ENCODE measurements at places on chromosomes 4 and X.

GRCh38 chr4:170700064-170700463, 610.3 kb upstream of the AADAT start:
- no peak for DNase-seq

DNA sequence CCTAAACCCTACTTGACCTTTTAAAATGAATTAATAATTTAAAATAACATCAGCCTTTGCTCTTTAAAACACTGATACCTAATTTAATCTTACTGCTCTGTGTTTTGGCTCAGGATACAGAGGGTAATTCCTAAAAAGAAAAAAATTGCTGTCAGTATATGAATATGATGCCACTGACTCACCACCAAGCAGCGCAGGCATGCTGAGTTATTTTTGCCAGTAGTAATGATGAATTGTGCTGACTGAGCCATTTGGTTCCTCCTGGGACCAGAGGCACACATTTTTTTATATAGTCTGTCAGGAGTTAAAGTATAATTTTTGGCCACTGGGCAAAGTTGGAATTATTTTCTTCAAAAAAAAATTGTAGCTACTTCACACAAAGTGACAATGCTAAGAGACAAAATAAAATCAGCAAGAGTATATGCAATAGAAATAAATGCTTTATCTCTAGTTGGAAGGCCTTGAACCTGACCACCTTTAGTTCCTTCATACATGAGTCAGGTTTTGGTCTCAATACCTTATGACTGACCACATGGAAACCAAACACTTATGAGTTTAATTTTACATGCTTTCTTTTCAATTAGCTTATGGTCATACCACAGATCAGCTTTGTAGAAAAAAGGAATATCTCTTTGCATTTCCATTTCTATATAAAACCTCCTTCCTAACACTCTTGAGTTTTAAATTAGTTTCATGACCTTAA, 115.1 kb downstream of the PPP3CA start:
- DNase-seq = no peak

- DNase-seq = no peak
Measured at GRCh38 chr4:76896048-76896447, 1.9 kb downstream of the SOWAHB start.

- DNase-seq = no peak
Measured at GRCh38 chrX:136889269-136889668, 8.7 kb upstream of the RBMX start.

- DNase-seq = peak; percentile 42
Measured at GRCh38 chr4:144646523-144647094, 653 bp downstream of the HHIP start.

- DNase-seq = no peak
Measured at GRCh38 chrX:105723966-105724735, 98.2 kb upstream of the NRK start.

DNA sequence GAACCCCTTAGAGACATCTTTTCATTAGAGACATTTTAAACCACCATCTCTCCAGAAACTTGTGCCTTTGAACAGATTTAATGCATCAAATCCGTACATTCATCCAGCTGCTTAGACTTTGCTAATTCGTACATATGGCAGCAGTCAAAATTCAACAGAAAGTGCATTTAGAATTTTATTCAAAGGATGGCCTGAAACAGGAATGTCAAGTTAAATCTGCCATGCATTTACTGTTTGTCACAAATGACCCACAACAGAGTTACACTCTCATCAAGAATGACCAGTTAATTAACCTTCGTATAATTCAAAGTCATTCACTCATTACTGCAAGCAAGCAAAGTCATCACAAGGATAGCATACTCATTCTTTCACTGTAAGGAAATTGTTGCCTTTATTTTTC, 284.3 kb downstream of the SLC7A11 start:
- no peak for DNase-seq

DNA sequence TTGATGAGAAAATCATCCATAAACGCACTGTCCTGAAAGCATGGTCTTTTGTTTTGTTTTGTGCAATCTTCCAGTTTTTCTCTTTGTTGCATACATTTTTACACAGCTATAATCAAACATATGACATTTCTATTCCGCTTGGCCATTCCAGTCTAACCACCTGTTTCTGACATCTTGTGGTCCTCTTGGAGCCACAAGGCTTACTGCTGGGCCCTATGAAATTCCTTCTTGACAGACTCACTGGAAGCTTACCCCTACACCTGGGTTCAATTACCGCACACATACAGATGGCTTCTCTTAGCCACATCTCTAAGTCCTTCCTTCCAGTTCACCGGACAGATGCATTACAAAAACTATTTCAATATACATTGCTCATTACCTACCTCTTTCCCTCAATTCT, 72.4 kb downstream of the PAPSS1 start:
- no peak for DNase-seq

DNA sequence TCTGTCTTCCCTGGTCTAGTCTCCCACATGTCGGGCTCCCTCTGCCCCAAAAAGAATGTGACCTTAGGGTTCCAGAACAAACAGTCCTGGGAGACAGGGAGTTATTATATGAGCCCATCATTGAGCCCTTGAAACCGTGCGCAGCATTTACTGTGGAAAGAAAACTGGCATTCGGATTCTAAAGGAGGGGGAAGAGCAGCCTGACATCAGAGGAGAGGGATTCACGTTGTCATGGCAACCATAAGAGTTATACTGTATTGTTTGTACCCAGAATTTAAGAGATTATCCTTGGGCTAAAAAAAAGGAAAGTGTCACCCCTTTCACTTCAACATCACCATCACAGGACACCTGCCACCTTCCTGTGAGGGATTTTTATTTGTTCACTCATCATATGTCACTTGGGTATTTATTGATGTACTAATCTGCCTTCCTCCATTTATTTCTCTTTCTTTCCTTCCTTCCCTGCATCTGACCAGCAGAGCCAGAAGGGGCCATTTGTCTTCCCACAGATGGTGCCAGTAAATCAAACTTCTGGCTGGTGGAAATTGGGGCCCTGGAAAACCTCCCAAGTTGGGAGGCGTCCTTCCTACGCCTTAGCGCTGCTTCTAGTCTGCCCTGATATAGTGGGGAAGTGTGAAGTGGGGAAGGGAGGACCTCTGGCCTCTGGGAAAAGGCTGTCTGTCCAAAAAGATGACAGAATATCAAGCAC, 64.9 kb upstream of the FRMPD3 start:
- DNase-seq = no peak

GRCh38 chr4:152936446-152937335, 568 bp downstream of the FHDC1 start:
- DNase-seq = peak; percentile 44

GRCh38 chr4:152983774-152984411, 47.8 kb downstream of the FHDC1 start:
- DNase-seq = no peak

DNA sequence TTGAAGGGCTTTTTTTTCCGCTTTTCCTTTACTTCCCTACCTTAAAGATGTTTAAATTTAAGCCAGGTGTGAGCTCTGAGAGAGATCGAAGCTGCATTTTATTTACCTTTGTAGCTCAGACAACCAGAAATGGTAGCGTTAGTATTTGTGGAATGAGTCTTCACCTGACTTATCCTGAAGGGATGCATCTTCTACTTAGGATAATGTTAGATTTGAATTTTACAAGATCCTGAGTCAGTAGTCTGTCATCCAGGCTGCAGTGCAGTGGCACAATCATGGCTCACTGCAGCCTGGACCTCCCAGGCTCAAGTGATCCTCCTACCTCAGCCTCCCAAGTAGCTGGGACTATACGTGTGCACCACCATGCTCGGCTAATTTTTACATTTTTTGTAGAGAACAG, 26.2 kb downstream of the TMSB4X start:
- no peak for DNase-seq

GRCh38 chr4:137432446-137433311, 99.6 kb downstream of the PCDH18 start:
- no peak for DNase-seq

DNA sequence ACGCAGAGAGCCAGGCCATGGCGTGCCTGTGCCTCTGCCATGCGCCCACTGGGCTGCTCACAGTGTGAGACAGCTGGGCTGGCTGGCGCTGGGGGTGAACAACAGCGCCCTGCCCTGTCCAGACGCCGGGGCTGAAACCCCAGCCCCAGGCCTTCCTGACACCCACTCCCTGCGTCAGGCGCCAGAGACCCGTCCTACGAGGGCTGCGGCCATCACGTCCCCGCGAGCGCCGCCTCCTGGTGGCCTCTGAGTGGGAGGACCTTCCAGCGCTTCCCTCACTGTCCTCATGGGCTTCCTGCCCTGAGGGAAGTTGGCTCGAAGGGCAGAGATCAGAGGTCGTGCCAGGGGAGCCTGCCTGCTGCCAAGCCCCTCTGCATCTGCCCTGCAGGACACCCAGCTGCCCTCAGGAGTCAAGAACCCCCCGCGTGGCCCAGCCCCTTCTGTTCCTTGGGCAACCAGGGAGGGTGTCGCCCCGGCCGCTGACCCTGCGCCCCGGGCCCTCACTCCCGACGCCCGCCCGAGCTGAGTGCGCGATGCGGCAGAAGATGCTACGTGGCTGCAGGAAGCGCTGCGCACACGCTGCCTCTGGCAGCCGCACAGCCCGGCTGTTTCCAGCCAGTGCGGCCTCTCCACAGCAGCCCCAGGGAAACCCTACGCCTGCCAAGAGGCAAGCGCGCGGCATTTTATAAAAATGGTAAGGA, 16.2 kb downstream of the NELFA start:
- no peak for DNase-seq

DNA sequence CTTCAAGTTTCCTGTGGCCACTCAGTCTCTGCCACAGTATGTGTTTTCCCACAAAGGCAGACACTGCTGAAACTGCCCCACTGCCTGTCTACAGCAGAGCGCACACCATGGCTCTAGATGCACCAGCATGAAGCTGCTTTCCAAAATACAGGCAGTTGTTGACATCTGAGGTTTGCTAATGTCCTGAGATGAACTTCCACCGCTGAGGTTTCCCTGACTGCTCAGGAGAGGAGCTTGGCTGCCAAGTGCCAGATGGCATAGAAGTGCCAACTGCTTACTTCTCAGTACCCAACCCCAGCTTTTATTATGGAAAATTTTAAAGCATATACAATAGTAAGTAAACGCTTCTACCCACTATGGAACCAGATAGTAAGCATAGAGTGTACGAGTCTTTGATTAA, 61.0 kb upstream of the EXOC1L start:
- DNase-seq = no peak

GRCh38 chr4:15481961-15482745, 12.5 kb downstream of the CC2D2A start:
- DNase-seq = no peak

GRCh38 chrX:16023790-16024734, 99.3 kb upstream of the GRPR start:
- no peak for DNase-seq

- no peak for DNase-seq
Measured at GRCh38 chr4:145679991-145680455, at the start of gene C4orf51. Gene C4orf51 (plus strand): TSS chr4:145680146. CDS start chr4:145680204, 58 bp downstream.

DNA sequence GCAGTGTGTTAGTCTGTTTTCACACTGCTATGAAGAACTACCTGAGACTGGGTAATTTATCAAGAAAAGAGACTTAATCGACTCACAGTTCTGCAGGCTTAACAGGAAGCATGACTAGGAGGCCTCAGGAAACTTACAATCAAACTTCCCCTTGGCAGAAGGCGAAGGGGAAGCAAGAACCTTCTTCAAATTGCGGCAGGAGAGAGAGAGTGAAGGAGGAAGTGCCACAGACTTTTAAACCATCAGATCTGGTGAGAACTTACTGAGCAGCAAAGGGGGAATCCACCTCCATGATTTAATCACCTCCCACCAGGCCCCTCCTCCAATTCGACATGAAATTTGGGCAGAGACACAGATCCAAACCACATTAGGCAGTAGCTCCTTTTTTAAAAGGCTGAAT, 59.2 kb upstream of the LEF1 start:
- no peak for DNase-seq

GRCh38 chr4:6886886-6887285, 22.7 kb upstream of the TBC1D14 start:
- no peak for DNase-seq

DNA sequence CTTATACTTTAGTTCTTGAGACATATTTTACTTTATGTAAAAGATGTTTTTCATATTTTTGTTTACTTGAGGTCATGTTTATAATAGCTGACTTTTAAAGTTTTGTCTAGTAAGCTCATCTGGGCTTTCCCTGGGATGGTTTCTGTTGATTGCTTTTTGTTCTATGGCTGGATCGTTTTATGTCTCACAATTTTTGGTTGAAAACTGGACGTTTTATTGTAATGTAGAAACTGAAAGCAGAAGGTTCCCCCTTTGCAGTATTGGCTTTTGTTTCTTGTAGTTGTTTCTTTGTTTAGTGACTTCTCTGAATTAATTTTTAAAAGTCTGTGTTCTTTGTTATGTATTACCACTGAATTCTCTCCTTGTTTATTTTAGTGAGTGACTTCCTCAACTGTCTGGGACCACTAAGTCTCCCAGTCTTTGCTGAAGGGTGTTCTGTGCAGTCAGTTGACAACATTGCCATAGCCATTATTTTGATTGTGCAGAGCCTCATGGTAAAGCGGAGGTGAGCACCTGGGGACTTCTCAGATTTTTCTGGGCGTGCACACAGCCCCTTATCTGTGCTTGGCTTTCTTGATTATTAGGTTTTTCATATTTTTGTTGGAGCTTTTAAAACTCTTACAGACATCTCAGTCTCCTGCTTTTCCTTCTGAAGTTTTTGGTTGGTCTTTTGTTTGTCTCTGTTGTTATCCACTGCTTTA, 31.0 kb downstream of the KDM6A start:
- DNase-seq = no peak

DNA sequence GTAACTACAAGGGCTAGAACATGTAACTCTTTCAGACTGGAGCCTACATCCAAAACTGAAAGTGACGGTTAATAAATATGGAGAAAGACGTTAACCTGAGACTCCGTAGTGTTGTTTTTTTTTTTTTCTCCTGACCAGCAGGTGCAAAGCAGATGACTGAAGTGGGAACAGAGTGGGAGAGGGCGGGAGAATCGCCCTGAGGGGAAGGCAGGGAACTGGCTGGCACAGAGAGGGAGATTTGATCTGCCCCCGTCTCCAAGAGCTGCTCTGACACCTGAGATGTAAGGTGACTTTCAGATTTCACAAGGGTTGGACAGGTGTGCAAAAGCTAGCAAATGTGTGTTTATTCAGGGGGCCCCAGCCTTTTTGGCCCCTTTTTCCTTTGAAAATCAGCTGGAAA, 180.2 kb downstream of the PALLD start:
- DNase-seq = no peak

Measured in HEK293T (cell line).